ENCODE measurements at places on chromosomes 5 and 9.

DNA sequence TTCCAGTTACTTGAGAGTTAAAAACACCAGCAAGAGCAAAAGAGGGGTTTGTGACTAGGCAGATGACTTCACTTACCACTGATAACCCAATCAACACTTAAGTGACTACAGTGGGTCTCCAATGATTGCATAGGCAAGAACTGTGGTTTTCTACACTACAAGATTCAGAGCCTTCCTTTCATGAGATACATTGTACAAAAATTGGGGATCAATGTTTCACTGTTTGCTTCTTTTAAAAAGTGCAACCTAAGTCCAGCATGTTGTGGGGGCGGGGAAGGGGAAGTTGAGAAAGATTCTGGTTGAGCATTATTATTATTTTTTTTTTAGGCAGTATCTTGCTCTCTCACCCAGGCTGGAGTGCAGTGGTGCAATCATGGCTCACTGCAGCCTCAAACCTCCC lies 3.6 kb downstream of the IQGAP2 start:
- DNase-seq, result no peak

DNA sequence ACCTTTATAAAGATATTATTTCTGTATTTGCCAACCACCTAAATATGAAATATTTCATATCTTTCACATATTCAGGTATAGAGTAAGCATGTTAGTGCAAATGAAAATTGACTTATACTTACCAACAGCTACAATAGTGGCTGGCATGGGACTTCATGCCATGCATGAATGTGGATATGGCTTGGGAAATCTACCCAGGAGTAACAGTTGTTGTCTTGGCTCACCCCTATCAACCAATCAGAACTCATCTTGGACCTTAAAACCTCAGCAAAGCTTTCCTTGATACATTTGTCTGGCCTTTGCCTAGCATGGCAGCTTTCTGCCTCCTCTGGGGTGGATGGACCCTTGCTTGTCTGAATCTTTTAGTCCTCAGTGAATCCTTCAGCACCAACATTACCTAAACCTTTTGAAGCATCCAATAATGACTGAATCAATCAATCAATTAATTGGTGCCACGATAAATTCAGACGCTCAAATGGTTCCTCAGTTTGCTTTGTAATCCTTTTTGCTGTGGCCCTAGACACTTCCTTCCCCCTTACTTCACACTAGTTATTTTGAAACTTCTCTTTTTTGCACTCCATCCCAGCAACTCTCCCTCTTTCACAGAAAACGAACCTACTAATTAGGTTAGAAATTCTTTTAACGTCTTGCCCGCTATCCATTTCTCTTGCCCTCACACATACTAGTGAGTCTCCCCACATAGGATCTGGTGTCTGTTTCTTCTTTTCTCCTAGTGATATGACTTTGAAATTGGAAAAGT lies 132.3 kb upstream of the ZNF608 start:
- no peak for DNase-seq

DNA sequence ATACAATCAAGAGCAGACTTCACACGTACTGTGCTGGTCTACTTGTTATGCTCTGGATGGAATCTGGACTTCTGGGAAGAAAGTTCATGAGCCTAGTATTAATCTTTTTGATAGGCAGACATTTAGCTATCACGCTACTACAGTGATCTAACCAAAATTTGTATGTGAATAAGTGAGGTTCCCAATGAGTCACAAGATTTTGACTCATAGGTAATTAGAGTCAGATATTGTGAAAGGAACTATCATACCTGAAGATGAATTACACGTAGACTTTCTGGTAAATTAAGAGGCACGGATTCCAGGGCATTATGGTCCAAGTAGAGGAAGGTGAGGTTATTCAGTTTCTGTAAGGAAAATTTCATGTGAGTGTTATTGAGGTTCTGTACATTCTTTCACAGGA lies 18.4 kb downstream of the OGN start:
- DNase-seq, result no peak

DNA sequence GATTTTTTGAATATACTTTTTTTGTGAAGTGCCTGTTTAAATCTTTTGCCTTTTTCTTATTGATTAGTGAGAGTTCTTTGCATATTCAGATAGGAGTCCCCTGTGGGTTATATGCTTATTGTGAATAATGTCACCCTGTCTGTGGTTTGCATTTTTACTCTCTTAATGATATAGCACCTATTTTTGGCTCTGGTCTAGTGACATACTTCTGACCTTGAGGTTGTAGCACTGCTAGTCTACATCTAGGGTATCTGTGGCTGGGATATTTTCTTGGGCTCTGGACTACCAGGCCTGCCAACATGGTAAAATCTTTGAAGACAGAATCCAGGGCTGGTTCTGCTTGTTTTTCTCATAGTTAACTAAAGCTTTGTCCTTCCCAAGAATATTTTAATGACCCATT lies 13.5 kb upstream of the NKX2-5 start:
- DNase-seq, result no peak

DNA sequence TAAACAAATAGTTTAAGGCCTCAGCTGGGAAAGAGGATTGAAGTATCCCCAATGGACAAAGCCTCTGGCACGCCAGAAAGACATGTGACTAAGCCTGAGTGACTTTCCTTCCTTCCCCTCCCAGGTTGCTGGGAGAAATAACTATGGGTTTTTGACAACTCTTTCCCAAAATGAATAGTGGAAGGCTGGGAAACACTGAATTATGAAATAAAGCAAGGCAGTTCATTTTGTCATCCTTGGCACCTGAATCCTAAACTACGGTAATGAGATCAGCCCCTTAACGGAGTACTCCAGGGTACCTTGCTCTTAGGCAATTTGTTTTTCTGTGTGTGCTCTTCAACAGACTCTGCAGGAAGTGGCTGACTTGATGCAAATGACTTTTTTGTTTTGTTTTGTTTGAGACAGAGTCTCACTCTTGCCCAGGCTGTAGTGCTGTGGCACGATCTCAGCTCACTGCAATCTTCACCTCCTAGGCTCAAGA lies 75.2 kb downstream of the LMNB1 start:
- no peak for DNase-seq

DNA sequence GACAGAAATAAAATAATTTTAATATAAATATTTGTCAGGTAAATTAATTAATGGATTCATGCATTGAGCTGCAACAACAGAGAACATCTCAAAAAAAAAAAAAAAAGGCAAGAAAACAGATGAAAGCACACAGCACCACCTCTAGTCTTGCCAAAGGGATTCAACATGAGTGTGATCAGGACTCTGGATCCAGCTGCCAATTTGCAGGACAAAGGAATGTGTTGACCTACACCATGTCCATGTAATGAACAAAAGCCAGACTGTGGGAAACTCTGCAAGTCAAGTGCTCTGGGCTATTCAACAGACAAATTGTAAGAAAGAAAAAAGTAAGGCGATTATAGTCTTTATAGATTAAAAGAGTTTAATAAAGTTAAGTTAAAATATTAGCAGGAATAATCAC lies 769.3 kb downstream of the TLR4 start:
- DNase-seq, result no peak

GRCh38 chr9:136985853-136986252 lies 3.1 kb downstream of the LCNL1 start:
- DNase-seq, result no peak

DNA sequence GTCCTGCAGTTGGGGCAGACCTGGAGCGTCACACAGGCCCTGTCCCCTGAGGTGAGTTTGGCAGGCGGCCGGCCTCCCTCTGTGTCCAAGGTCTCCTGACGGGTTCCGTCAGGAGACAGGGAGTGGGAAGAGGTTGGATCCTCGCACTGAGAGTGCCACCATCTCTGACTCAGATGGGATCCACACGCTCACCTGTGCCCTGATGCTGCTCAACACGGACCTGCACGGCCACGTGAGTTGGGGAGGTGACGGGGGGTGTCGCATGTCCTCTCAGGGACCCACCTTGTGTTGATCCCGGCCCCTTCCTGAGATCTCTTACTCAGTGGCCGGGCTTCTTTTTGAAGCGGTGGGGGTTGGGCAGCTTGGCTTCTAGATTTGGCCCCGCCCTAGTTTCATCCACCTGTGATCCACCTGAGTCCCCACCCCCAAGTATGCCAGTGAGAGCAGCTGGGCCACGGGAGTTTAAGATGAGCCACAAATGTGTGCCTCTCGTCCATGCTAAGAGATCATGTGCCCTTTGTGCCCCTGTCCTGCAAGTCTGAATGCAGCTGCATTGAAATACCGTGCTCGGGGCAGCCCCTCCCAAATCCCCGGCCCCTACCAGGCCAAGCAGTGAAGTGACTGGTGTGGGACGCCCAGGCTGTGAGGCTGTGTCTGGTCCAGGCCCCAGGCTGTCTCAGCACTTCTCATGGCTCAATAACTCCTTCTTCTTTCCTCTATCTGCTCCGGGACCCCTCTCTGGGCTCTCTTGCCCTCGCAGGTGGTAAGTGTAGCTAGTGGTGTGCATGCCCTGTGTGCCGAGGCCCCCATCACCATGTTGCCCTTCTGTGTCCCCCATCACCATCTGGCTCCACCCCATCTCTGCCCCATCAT lies 27.2 kb downstream of the PSD2 start:
- DNase-seq, result no peak

DNA sequence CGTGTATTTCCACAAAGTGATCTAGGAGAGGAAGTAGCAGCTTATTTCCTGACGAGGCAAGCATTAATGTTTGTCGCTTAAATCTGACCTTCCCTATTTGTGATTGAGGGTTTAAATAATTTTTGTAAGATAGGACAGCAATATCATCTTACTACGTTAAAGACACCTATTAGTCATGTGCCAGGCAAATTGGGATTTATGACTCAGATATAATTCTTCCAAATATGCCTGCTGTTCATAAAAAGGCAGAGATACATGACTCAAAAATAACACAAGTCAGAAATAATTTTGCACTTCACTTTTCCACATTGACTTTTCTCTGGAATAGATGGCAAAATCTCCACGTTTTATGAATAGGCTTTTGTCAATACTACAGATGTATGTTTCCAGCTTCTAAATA lies 43.0 kb upstream of the CDH12 start:
- DNase-seq, result no peak

GRCh38 chr5:146924132-146924531 lies 45.6 kb upstream of the PPP2R2B start:
- DNase-seq, result no peak

DNA sequence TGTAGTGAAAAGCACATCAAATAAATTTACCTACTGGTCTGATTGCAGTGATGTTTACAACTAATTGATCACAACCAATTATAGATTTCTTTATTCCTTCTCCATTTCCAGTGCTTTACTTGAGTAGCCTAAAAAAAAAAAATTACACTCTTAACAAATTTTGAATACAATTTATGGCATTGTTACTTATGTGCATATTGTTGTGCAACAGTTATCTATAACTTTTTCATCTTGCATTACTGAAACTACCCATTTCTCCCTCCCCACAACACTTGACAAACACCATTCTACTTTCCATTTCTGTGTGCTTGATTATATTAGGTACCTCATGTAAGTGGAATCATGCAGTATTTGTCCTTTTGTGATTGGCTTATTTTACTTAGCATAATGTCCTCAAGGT lies 12.3 kb downstream of the RMI1 start:
- no peak for DNase-seq

DNA sequence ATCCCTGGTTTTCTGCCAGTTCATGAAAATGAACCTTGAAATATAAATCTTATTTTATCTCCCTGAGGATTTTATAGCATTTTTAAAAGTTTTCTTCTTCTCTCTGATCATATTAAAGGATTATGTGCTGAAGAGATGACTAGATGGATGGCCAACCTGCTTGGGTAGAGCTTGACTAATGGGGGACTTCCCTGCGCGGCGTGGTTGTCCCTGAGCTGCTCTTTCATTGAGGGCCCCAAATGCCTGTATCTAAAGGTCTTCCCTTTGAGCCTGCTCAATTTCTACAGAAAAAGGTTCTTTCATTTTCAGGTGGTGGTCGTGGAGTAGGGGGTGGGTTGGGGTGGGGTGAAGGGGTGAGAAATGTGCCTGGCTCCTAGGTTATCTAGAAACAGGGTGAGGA lies 20.5 kb upstream of the CDKN2AIPNL start:
- DNase-seq, result no peak
